ENCODE measurements at places on chromosomes 6 and 20. TPM values are rescaled to one million over a fixed set of nuclear protein-coding genes. Genes with fewer than 3 reads are reported as not detected.
A peak's percentile ranks its signal among the peaks of the same experiment; 100 is the strongest.

The CST8 gene
- not detected for total RNA-seq

The LY86 gene
- total RNA-seq, result 2.1 TPM

The MLIP gene
- total RNA-seq, result not detected

The CLIC5 gene
- total RNA-seq, result 2.8 TPM

The SIM1 gene
- not detected for total RNA-seq

The PXDC1 gene
- total RNA-seq, result 0.17 TPM

The MRPS10 gene
- total RNA-seq, result 17.1 TPM

- no peak for DNase-seq
Measured at GRCh38 chr6:137365707-137366437, 128.3 kb downstream of the OLIG3 start.

- DNase-seq, result no peak
Measured at GRCh38 chr6:149474108-149474935, 10.5 kb downstream of the ZC3H12D start.

DNA sequence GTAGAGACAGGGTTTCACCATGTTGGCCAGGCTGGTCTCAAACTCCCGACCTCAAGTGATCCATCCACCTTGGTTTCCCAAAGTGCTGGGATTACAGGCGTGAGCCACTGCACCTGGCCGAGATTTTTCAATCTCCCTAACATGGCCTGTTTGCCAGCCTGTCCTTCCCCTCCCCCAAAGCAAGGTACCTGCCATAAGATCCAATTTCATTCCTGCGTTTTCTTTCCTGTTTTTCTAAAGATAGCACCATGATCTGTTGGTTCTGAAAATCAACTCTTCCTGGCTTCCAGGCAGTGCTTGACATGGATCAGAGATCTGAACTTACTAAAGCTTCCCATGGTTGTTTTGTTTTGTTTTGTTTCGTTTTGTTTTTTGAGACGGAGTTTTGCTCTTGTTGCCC lies 7.5 kb downstream of the MGME1 start:
- no peak for DNase-seq

DNA sequence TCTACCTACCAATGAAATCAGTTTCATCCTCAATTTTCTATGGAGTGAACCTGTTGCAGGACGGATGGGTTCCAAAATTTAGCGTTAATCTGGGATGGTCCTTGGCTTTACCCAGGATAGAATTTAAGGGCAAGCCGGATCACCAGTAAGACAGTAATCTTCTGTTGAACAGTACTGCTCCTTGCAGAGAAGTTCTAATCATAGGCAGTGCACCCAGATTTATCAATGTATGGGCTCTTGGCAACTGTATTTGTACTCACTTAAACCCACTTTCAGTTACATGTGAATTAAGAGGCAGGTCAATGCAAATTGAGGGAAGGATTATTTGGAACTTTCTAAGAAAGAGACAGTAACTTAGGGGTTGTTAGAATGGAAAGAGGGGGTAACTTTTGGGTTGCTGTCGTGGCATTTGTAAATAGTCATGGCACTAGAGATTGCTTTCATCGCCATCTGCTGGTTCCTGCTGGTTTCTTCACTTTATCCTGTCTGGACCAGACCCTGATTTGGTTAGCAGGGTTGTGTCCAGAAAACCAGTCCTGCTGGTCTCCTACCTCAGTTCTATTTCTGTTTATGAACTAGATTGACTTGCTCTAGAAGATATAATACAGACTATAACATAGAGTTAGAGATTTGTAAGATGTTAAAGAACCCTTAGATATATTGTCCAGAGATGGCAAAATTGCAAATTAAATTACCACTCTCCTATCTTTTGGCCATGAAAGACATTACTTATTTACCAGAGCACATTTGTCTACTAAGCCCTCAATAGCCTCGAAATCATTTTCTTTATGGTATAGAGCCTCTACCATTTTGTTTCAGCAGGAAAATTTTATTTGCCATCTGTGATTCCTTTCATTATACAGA lies 646.3 kb downstream of the UTRN start:
- peak; percentile 38 for DNase-seq

DNA sequence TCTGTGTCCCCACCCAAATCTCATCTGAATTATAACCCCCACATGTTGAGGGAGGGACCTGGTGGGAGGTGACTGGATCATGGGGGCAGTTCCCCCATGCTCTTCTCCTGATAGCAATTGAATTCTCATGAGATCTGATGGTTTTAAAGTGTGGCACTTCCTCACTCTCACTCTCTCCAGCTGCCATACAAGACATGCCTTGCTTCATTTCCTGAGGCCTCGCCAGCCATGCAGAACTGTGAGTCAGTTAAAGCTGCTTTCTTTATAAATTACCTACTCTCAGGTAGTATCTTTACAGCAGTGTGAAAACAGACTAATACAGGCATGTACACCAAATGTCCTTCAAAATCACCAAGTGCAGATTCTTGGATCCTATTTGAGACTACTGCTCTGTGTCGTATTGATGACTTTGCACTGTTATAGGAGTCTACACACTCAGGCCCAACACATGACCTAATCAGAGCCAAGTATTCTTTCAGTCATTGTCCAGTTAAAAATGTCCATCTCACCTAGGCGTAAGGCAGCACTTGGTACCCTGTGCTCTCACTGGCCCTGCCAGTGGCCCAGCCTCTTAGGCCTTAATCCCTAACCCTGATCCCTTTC lies 52.8 kb upstream of the UST start:
- no peak for DNase-seq

DNA sequence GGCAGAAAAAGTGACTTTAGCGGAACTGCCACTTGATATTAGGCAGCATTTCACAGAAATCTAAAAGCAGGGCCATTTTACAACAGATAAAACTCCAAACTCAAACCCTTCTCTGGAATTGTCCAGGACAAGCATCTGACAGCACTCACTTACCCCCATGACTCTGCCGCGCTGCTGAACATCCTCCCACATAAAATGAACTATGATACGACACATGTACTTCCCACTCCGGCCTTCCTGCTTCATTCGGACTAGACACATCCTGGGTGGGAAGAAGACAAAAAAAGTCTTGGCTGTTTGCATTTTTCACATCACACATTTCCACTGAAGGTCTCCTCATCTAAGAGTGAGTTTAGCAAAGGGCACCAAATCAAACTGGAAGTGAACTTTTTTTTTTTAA lies 54.8 kb upstream of the FAM83C start:
- DNase-seq, result no peak

DNA sequence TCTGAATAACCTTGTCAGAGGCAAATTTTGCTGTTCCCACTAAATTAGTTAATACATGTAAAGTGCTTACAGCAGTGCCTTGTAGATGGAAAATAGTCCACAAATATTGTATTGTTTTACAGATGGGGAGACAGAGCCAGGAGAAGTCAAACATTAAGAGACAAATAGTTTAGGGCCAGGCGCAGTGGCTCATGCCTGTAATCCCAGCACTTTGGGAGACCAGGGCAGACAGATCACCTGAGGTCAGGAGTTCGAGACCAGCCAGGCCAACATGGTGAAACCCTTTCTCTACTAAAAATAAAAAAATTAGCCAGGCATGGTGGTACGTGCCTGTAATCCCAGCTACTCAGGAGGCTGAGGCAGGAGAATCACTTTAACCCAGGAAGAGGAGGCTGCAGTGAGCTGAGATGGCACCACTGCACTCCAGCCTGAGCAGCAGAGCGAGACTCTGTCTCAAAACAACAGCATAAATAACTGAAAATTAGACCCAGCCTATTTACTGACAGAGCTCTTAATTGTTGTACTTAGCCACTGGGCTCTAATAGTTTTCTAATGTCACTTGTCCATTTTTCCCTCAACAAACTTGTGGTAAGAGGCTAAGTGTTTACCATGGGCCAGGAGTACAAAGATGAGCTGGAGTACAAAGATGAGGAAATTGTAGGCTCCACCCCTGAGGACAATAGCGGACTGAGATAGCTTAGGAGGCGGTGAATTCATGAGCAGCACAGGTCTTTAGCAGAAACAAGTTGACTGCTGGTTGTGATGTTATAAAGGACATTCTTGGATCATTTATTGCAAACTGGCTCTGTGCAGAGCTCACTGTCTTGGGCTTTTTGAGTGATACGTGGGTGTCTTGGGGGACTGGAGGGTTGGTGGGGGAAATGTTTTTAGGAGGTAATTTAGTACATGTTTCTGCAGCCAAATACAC lies 6.4 kb downstream of the ZSWIM3 start:
- no peak for DNase-seq

DNA sequence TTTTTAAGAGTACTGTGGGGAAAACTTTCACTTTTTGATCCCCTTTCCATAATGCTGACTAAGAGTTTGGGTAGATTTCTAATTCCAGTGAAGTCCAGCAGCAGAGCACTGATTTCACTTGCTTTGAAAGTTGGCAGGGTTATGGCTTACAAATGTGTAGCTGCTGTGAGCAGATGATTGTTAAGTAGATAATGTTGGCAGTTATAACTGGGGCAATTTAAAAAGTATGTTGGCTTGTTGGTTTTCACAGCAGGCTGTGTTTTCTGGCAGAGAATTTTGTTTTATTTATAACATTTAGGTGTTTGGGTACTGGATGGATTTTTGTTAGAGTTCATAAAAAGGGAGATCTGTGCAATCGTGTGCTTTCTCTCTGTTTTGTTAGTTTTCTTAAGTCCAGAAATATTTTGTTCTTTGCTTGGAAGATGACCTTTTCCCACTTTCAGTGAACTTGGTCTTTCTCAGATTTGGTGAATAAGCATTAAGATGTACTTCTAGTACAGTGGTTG lies 31.4 kb downstream of the AFDN start:
- DNase-seq, result no peak

DNA sequence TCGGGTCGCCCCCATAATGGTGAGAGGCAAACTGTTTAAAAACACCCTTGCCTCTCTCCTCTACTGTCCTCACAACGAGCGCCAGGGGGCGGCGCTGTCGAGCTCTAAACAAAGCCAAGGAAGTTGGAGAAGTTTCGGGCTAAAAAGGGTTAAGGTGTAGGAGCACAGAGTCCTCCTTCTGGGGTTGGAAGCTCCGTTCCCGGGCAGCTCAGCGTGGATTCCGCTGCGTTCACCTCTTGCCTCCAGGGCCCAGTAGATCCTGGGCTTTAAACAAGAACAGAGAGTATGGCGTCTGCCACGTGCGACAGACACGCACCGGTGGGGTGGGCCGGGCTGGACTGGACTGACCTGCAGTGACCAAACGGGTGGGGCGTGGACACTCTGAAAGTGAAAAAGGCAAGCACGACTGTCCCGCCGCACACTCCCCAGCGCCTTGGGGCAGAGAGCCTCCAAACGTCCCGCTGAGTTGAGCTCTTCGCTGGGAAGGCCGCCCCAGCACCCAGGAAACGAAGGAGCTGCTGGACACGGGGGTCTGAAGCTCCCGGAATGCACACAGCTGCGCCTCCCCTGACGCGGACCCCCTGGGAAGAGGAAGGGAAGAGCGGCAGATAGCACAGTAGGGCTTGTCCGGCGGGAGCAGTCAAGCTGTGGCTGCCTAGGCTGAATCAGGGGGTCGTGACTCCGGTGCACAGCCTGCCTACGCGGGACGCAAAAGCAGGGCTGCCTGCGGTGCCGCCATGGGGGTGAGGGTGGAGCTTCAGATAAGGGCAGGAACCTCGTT lies 1.6 kb upstream of the THBD start:
- DNase-seq, result no peak

DNA sequence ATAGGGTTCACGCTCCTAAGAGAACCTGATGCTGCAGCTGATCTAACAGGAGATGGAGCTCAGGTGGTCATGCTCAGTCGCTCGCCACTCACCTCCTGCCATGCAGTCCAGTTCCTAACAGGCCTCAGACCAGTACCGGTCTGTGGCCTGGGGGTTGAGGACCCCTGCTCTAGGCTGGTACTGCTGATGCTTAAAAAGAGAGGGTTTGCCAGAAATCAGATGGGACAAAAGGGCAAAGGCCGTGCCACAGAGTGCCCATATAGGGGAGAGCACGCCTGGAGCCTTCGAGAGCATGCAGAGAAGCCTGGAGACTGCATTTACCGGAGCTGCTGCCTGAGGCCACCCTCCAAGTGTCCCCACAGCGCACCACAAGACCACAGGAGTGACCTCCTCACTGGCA lies 75.5 kb downstream of the PTPN1 start:
- DNase-seq, result no peak

- DNase-seq, result no peak
Measured at GRCh38 chr6:128371136-128371535, 149.3 kb downstream of the PTPRK start.

- DNase-seq, result no peak
Measured at GRCh38 chr6:46036911-46037310, 21.3 kb upstream of the CLIC5 start.

- DNase-seq, result no peak
Measured at GRCh38 chr20:58392286-58392685, 3.3 kb downstream of the VAPB start.

DNA sequence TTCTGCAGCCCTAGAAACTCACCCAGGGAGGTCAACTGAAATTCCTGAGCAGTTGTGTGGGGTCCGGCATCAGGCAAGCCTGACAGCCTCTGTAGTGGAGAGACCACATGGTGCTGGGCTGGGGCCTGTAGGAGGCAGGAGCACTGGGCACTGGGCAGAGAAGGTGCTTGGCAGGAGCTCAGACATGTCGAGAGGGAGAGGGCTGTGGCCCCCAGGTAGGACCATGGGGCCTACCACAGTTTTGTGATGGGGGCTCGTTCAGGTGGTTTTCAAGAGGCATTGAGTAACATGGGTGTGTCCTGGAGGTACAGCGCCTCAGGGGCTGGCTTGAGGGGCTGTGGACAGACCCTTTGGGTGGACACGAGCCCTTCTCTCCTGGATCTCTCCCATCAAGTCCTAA lies 15.9 kb downstream of the SLC22A23 start:
- no peak for DNase-seq

Measured in CD4-positive, alpha-beta T cell (primary cell).